Activated CD4-positive, alpha-beta T cell treated with anti-CD3 and anti-CD28 coated beads, Interleukin-2, amount 50 U/mL, for 48 hours (primary cell): ENCODE measurements at places on chromosomes 4 and X.

DNA sequence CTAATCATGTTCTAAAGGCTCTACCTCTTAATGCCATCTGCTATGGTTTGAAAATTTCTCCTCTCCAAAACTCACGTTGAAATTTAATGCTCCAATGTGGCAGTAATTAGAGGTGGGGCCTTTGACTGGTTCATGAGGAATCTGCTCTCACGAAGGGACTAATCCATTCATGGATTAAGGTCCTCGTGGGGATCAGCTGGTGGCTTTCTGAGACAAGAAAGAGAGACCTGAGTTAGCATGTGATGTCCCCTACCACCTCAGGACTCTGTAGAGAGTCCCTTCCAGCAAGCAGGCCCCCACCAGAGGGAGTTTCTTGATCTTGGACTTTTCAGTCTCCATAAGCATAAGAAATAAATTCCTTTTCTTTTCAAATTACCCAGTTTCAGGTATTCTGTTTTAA, 65.3 kb downstream of the WDFY3 start:
- no peak for DNase-seq

DNA sequence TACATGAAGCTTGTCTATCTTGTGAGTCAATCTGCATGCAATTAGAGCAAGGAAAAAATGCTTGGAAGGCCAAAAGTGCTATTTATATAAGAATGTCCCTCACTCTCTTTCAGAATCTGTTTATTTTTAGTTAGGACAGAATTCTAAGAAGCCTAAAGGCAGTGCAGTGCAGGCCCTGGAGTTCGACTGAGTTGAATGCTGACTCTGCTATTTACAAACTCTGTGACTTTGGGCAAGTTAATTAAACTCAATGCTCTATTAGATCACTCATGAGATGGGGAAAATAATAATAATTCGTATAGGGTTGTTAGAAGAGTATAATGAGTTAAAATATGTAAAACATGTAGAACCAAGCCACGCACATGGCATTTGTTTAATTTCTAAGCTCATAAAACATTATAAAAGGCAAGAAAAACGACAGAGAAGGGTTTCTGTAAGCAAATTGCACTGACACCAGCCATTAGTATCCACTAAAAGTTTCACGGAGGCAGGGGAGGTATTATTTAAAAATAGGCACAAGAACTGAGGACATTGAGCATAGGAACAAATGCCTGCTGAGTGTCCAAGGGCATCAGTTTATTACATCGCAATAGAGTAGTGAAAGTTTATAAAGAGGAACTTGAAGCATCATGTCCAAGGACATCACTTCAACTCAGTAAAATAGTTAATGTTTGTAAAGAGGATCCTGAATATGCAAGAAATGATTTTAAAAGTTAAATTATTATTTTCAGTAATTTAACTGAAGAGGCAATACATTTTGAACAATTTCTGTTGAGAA, 115.0 kb upstream of the INPP4B start:
- DNase-seq = no peak

DNA sequence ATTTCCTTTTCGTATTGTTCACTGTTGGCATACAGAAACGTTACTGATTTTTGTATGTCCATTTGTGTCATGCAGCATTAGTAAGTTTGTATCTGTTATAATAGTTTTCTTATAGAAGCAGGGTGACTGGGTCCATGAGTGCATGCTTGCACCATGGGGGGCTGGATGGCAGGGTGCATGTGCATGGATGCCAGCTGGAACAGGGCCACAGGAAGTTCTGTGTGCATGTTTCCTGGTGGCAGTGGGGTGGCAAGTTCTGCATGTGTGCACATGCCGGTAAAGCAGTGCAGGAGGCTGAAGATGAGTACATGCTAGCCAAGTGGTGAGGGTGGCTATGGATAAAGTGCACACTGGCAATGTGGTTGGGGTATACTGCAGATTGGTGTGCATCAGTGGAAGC, 468.0 kb upstream of the KLHL4 start:
- no peak for DNase-seq

DNA sequence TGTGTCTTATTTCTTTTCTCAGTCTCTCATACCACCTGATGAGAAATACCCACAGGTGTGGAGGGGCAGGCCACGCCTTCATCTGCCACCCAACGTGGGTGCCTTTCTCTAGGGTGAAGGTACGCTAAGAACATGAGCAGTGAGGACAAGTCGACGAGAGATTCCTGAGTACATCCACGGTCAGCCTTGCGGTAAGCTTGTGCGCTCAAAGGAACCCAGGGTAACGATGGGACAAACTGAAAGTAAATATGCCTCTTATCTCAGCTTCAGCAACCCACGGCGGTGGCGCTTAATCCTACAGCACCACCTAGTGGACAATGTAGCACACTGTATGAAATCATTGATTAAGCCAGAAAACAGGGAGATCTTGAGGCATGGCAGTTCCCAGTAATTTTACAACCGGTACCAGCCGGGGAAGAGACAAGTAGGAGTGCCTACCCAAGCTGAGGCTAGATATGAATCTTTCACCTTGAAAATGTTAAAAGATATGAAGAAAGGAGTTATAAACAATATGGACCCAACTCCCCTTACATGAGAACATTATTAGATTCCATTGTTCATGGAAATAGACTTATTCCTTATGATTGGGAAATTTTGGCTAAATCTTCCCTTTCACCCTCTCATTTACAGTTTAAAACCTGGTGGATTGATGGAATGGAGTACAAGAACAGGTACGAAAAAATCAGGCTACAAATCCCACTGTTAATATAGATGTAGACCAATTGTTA, 63.0 kb downstream of the ZNF732 start:
- peak; percentile 48 for DNase-seq

DNA sequence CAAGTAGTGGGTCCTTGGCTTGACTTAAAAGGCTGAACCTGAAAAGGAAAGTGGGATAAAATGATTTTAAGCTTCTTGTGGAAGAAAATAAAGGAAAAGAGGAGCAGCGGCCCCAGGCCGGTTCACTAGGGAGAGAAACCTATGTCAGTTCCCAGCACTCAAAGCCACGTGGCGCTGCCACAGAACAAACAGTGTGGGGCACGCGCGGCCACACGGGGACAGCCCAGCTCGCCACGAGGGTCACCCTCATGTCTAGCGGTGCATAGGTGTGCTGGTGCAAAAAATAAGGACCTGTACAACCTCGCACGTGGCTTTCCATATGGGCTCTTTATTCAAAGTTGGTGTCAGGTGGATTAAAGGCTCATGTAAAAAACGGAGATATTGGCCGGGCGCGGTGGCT, 17.1 kb downstream of the MSANTD1 start:
- DNase-seq = no peak

DNA sequence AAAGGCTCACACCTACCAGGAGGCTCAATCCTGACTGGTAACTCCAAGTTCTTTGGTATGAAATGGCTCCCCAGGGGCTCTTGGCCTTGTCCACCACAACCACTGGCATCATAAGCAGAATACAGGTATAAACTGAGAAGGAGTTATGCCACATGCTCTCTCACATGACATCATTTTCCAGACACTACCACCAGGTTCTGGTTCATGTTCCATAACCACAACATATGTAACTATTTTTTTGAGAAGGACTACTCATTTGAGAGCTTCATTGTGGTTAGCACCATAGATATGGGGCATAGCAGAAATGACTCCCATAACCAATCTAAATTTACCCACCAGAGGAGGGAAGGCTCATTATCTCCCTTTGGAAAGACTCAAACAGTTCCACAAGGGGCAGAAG, 19.6 kb downstream of the PRDM5 start:
- DNase-seq = peak; percentile 13

DNA sequence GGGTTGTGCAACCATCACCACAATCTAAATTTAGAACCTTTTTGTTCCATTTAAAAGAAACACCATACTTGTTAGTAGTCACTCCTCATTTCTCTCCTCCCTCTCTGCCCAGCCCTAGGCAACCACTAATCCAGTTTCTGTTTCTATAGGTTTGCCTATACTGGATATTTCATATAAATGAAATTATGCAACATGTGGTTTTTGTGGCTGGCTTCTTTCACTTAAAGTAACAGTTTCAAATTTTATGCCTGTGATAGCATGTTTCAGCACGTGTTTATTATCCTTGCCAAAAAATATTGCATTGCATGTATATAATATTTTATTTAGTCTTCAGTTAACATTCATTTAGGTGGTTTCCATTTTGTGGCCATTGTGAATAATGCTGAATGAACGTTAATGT, 437.6 kb downstream of the IL1RAPL1 start:
- DNase-seq = no peak

DNA sequence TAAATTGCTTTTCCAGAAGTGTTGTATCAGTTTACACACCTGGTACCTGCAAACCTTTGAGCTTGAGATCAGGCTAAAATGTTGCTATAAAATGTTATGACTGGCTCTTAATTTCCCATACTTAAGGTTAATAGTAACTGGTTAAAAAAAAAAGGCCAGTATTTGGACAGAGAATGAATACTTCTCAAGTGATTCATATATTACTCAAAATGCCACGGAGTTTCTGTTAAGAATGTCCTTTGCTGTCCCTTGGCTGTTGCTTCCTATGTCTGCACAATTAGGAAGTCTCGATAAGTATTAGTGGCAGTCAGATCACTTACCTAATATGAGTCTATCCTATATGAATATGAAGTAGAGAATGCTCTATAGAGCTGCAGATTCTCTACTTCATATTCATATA, 232.2 kb upstream of the IGFBP7 start:
- no peak for DNase-seq

DNA sequence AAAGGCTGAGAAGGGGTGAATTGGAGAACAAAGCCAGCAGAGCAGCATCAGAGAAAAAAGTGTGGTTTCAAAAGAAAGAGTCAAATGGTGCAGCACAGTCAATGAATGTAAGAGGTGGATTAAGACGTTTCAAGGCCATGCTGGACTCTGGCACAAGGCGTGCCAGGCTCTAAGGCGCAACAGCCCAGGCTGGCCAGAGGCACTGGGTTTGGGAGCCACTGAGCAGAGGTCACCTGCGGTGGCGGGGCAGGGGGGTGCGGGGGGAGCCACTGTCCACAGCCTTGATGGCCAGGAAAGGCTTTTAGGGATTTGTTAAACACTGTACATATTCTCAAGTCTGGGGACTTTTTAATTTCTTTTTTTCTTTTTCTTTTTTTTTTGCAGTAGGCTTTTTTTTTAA, 222.5 kb upstream of the FAT1 start:
- DNase-seq = no peak

- no peak for DNase-seq
Observed at GRCh38 chrX:110804446-110804845, 8.8 kb upstream of the CHRDL1 start.

DNA sequence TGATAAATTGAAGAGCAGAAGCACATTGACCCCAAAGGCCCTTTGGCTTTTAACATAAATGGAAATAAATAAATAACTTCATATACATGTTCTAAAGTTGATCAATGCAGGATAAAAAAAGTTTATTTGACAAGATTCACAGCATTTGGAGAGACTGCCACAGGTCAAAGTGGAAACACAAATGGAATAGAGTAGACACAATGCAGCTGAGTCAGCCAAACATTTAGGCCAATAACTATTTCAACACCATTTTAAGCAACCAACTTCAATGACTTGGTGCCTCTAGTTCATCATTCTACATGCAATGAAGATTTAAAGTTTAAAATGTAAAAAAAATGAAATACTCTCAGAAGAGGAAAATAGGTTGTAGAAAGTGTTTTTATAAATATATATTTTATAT, 365.2 kb downstream of the FAT4 start:
- DNase-seq = no peak

DNA sequence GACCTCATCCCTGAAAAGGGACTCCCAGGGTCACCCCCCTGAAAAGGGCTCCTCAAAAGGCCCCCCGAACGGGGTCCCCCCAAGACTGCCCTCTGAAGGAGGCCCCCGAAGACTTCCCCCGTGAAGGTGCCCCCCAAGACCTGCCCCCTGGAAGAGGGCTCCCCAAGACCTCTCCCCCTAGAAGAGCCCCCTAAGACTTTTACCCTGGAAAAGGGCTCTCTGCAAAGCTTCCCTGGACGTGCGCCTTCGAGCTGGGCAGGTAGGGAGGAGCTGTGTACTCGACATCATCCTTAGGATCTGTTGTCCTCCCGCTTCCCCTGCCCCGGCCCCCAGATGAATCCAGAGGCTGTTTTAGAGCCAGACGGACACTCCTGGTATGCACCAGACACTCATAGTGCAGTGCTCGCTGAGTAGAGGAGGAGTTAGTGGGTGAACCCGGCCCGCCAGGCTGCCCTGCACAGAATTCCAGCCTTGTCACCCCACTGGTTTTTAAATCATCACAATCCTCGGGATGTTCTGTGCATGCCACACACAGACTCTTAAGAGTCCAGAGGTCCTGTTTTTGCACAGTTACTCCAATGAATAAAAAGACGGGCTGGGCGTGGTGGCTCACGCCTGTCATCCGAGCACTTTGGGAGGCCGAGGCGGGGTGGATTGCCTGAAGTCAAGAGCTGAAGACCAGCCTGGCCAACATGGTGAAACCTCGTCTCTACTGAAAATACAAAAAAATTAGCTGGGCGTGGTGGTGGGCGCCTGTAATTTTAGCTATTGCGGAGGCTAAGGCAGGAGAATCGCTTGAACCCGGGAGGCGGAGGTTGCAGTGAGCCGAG, 5.7 kb upstream of the SLC25A6 start:
- DNase-seq = no peak
